ENCODE measurements at places on chromosomes 12 and 14. TPM values are rescaled to one million over a fixed set of nuclear protein-coding genes. Genes with fewer than 3 reads are reported as not detected.

HOXC11 gene
- total RNA-seq, result not detected

DNA sequence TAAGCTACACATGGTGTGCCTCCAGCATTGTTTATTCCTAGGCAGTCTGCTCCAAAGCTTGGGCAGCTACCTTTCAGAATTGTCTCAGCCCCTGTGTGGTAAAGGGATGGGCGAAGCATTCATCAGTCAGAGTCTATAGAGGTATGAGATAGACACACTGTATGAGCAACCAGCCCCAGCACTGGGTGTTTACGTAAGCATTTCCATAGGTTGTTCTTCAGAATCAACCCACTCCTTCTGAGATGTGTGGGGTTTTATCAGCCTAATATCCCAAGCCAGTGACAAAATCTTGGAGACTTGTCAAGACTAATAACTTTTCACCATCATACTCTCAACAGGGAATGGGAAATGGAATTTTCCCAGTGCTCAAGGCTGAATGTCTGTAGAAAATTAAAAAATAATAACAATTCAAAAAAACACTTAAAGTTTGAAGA, 98.2 kb downstream of the BTG1 start:
- no peak for DNase-seq

DNA sequence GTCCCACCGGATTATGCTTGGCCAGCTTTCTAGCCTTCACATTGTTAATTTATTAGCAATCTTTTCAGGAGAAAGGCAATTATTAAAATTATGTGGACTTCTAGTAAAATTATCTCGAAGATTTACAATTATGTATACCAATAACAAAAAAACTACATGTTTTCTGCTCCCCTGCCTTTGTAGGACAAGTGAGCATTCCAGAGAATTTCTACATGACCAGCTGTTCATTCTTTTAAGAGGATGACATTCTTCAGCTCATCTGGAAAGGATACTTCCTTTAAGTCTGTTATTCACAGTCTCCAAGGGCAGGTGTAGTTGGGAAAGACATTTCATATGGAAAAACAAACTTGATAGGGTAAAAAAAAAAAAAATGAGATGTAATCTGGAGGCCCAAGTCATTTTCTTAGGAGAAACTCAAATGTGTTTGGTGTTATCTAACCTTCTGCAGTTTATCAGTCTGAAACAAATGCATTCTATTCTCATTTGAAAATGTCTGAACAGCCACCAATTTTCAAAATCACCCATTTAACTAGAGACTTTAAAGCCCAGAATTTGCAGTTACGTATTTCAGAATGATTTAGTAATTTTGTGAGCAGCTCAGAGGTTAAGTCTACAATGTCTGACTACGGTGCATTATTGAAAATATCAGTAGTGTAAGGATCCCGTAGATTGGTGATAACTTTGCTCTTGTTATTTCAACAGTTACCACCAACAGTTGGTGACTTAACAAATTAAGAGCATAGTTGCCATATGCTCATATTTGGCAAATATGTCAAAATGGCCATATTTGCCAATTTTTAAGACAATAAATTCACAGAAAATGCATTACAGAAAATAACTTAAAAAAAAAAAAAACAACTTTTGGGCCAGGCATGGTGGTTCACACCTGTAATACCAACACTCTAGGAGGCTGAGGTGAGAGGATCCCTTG, 1.8 kb upstream of the PHLDA1 start:
- DNase-seq, result no peak

DNA sequence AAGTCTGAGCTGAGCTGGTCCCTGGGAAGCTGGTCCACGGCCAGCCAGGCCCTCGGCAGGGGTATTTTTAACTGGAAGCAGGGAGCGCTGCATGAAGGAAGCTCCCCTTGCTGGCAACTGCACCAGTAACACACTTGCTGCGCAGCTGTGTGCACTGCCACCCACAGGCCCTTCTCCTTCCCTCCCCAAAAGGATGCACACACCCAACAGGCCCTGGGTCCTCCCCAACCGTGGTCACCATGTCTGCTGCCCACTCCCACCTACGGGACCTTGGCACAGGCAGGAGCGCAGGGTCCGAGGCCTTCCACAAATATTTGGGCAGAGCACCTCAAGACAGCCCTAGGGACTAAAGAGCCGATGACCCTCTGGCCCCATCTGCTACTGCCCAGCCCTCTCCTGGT, 157.0 kb upstream of the PRMT8 start:
- DNase-seq, result no peak

CLBA1 gene
- total RNA-seq, result 6.0 TPM

- no peak for DNase-seq
Measured at GRCh38 chr12:91224401-91224800, 41.8 kb upstream of the DCN start.

DNA sequence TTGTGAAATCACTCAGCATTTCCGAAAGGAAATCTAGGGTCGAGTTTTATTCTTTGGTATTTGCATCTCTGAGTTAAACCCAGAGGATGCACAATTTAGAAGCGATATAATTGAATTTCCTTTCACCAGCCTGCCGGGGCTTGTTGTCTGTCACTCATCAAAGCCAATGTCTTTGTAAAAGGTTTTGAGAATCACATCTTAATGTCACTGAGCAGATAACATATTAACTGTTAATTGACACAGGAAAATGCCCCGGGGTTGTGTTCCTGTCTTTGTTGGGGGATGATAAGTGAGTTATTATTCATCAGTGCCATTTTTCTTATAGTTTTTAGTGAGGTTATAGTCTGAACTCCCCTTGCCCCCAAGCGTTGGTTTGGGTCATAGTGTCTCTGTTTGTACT, 73.4 kb downstream of the DUSP6 start:
- no peak for DNase-seq

TMEM63C gene
- total RNA-seq, result 8.7 TPM

All from chondrocyte (in vitro differentiated cells).